Endodermal cell (in vitro differentiated cells): ENCODE measurements at places on chromosomes 5 and 9. TPM values are rescaled to one million over a fixed set of nuclear protein-coding genes. Genes with fewer than 3 reads are reported as not detected.

Gene LVRN
- 0.09 and 0.26 TPM in 2 replicates for total RNA-seq

DNA sequence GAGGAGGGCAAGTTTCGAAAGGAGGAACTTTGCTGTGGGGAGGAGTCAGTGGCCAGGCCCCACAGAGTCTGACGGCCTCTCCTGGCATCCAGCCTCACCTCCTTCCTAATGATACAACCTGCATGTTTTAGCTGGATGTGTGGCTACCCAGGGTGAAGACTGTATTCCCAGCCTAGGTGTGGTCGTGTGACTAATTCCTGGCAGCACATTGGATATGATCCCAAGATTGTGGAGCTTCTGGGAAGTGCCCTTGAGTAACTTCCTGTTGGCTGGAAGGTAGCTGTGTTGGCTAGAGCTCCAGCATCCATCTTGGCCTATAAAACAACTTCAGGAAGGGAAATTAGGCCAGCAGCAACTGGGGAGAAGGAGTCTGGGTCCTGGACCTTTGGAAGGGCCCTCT lies 19.0 kb upstream of the LPCAT1 start:
- H3K36me3 ChIP-seq: no peaks in the 10 kb centered on the region
- H3K4me3 ChIP-seq: no peak overlapping the region
- no peaks in the 10 kb centered on the region for H3K4me1 ChIP-seq
- peak; percentile 15 for DNase-seq
- no peaks in the 10 kb centered on the region for H3K27me3 ChIP-seq
- H3K27ac ChIP-seq: no peak overlapping the region

Gene SERF1A
- total RNA-seq: 9.5 and 11.1 TPM in 2 replicates

Gene TIMD4
- not detected in 3 replicates for total RNA-seq

GRCh38 chr9:115596021-115596745 lies 478.2 kb upstream of the TNC start:
- H3K36me3 ChIP-seq: no peaks in the 10 kb centered on the region
- H3K27me3 ChIP-seq: no peaks in the 10 kb centered on the region
- peak overlapping the region; percentile 31 for H3K4me3 ChIP-seq
- no peak for DNase-seq
- peaks cover 12% of the 10 kb centered on the region for H3K4me1 ChIP-seq
